Aorta (tissue), 5 donors: ENCODE measurements at places on chromosomes 3 and 15. TPM values are rescaled to one million over a fixed set of nuclear protein-coding genes. Genes with fewer than 3 reads are reported as not detected.

Gene CLRN1
- not detected for total RNA-seq

GRCh38 chr3:171788546-171789351 lies 21.5 kb downstream of the PLD1 start:
- no peaks in the 10 kb centered on the region for H3K27me3 ChIP-seq
- no peak for DNase-seq
- H3K27ac ChIP-seq, result no peak overlapping the region
- H3K4me3 ChIP-seq, result no peak overlapping the region
- no peaks in the 10 kb centered on the region for H3K4me1 ChIP-seq

DNA sequence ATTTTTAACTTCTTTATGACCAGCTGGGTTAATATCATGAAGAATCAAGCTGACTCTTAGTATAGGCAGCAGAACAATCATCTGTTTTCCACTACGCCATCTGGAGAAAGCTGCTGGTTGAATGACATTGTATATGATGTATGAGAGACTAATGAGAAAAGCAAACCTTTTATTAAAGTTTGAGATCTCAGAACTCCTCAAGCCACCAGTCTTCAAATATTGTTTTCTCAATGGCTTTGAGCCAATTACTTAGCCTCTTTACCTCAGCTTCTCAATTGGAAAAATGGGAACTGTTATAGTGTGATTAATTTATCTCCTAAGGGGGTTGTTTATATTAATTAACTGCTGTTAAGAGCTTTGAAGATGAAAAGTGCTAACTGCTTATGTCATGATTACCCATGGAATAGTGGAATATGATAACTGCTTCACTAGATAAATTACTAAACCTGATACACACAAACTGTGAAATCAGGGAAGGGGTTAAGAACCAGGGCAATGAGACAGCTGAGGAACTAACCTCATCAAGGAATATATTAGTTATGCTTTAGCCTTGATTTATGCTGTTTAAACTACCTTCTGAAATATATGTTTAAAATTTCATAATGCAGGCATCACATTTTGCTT lies 330.1 kb downstream of the SOX2 start:
- H3K27ac ChIP-seq, result no peak overlapping the region
- H3K36me3 ChIP-seq, result no peaks in the 10 kb centered on the region
- no peak for DNase-seq

DNA sequence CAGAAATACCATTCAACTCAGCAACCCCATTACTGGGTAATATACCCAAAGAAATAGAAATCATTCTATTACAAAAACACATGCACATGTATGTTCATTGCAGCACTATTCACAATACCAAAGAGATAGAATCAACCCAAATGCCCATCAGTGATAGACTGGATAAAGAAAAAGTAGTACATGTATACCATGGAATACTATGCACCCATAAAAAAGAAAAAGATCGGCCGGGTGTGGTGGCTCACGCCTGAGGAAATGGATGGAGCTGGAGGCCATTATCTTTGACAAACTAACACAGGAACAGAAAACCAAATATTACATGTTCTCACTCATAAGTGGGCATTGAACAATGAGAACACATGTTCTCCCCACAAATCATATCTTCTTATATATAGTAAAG lies 75.7 kb upstream of the TNFSF10 start:
- H3K27ac ChIP-seq, result no peak overlapping the region
- H3K27me3 ChIP-seq, result no peaks in the 10 kb centered on the region
- no peak overlapping the region for H3K4me3 ChIP-seq
- H3K36me3 ChIP-seq, result no peaks in the 10 kb centered on the region
- no peaks in the 10 kb centered on the region for H3K4me1 ChIP-seq

- peak; percentile 49 for DNase-seq
- H3K4me3 ChIP-seq, result no peak overlapping the region
Measured at GRCh38 chr3:22474706-22475445, 723.9 kb upstream of the ZNF385D start.

DNA sequence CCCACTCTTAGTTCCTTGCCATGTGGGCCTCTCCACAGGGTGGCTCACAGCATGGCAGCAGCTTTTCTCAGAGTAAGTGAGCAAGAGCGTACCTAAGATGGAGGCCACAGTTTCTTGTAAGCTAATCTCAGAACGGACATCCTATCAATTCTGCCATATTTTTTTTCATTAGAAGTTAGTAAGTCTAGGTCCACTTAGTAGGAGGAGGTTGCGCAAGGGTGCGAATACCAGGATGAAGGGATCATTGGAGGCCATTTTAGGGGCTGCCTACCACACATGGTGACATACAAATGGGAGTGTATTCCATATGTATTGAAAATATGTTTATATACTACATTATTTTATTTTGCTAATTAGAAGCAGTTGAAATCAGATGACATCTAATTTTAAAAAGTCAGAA lies 31.5 kb downstream of the NR1D2 start:
- peaks cover 3% of the 10 kb centered on the region for H3K36me3 ChIP-seq
- no peaks in the 10 kb centered on the region for H3K4me1 ChIP-seq
- H3K27ac ChIP-seq, result no peak overlapping the region
- H3K4me3 ChIP-seq, result no peak overlapping the region
- DNase-seq, result no peak
- H3K27me3 ChIP-seq, result no peaks in the 10 kb centered on the region

DNA sequence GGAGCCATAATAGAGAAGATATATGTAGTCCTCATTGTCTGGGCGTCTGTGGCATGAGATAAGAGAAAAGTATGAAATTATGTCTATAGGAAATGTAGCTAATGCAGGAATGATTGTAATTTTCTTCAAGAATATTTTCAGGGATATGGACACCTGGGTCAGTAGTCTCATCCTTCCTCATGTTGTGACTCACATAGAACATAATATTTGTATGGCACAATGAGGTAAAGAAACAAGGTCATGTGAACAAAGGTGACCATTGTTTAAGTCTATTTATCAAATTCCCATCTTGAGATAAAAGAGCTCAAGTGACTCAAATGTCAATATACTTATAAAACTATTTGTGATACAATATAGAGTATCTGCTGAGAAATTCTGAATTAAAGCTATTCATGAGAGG lies 345.5 kb upstream of the ROBO1 start:
- H3K4me3 ChIP-seq, result no peak overlapping the region
- H3K36me3 ChIP-seq, result no peaks in the 10 kb centered on the region
- no peak overlapping the region for H3K27ac ChIP-seq
- no peaks in the 10 kb centered on the region for H3K4me1 ChIP-seq
- no peaks in the 10 kb centered on the region for H3K27me3 ChIP-seq

DNA sequence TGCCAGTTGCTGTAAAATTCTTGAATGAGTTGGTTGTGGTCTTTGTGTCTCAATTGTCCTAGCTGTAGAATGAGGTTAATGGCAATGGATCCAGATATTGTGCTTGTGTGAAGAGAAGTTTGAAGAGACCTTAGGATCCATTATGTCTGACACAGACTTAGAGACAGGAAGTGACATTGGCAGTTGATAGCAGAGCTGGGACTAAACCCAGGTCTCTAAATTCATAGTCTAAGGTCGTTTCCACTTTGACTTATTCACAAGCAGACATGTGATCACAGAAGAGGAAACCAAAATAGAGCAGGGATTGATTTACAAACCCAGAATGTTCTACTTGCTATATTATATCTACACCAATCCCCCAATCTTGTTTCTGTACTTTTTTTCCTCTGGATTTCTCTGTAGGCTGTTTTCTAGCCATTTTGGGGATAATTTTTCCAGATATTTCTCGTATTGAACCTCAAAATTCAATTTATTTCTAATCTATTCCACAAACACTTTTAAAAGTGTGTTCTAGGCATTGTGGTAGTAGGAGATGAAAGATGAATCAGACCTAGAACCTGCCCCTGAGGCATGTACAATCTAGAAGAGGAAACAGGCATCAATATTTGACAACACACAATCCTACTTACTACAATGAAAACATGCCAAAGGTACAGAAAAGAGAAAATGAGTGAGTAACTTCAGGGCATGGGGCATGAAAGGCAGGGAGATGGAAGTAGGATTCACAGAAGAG lies 123.3 kb downstream of the NFKBIZ start:
- H3K27me3 ChIP-seq, result no peaks in the 10 kb centered on the region
- no peak overlapping the region for H3K27ac ChIP-seq
- H3K4me1 ChIP-seq, result no peaks in the 10 kb centered on the region
- no peak for DNase-seq

- H3K36me3 ChIP-seq, result no peaks in the 10 kb centered on the region
- no peak overlapping the region for H3K4me3 ChIP-seq
- no peak for DNase-seq
- H3K27ac ChIP-seq, result no peak overlapping the region
- peaks cover 2% of the 10 kb centered on the region for H3K4me1 ChIP-seq
- no peaks in the 10 kb centered on the region for H3K27me3 ChIP-seq
Measured at GRCh38 chr15:74319596-74320351, 47.7 kb downstream of the CYP11A1 start.

Gene FANCD2
- 1.9 TPM for total RNA-seq

Gene ISLR
- total RNA-seq, result 102 TPM

DNA sequence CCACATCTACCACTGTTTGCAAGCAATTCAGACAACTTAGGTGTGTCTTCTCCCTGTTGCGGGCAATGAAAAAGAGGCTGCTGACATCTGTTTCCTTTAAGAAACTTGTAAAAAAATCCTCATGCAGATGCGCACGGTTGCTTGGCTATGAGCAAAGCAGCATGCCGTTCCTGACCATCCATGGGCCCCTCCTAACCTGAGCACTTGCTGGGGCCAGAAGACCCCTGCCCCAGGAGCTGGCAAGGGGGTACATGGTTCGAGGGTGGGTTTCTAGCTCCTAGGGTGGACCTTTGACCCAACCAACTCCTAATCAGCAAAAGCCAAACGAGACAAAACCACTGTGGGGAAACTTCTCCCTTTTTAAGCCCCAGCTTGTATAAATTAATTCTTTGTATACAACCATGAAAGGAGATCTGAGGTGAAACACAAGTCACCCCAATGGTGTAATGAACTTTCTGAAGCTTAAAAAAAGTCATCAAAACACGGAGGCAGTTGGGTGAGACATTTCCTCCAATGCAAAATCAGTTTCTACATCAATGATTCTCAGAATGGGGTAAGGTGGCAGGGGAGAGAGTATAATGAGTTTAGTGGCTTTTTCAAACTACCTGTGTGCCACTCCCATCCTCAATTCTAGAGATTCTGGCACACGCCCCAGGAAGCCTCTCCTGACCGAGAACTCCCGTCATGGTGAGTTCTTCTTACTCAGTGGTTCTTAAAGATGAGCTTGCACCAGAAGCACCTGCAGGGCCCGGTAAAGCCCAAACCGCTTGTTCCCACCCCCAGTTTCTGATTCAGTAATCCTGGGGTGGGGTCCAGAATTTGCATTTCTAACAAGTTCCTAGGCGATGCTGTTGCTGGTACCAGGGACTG lies 44.1 kb downstream of the CPN2 start:
- no peaks in the 10 kb centered on the region for H3K36me3 ChIP-seq
- H3K4me1 ChIP-seq, result no peaks in the 10 kb centered on the region
- no peak for DNase-seq
- no peaks in the 10 kb centered on the region for H3K27me3 ChIP-seq

Gene RLBP1
- total RNA-seq, result not detected

DNA sequence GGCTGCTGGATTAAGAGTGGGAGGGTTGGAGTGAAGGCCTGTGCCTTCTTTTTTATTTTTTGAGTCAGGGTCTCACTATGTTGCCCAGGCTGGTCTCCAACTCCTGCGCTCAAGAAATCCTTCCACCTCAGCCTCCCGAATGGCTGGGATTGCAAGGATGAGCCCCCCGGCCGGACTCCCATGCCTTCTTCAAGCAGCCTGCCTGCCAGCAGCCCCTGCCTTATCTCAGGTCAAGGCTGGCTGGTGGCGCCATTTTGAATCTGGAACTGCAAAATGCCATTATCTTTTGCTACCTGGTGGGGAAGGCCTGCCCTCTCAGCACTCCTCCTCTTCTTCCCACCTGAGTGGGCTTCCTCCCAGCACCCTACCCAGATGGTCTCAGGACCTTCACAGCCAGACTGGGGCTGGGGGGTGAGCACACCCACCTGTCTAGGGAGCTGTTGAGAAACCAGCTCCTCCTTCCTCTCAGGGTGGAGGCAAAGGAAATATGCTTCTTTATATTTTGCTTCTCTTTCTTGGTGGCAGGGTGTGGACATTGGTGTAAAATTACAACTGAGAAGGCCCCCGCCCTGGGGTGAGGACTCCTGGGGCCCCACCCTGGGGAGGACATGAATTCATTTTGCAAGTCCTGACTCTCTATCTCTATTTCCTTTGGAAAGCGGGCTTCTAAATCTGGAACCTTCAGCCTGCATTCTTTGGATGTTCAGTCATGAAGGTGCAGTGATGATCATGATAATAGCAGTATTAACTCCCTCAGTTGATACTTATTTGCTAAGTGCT lies 7.7 kb upstream of the FLNB start:
- H3K27ac ChIP-seq, result no peak overlapping the region
- no peak for DNase-seq
- no peak overlapping the region for H3K4me3 ChIP-seq
- H3K27me3 ChIP-seq, result no peaks in the 10 kb centered on the region

DNA sequence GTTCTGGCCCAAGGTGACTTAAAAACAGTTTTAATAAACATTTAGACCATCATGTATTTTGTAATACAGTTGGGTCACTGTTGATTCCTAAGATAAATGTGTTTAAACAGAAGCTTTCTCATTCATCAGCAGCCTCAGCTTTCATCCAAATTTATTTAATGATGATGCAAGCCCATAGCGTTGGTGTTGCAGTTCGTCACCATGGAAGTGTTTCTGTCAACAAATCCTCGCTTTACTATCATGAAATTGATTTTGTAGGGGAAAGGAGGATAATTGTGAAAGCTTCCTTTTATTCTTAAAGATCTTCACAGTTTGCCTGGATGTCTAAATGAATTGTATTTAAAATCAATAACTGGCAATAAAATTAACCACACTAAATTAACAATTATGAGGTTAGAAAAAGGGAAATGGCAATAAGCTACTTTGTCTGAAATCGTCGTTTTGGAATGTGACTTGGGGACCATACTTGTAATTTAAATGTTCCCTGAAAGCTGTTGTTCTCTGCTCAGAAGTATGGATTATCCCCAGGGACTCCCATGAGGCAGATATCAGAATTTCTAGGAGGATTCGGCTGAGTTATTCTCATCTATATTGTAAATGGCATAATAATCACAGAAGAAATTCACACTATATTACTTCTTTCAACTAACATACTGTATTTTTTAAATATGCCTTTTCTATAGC lies 29.0 kb downstream of the CMSS1 start:
- H3K4me3 ChIP-seq, result no peak overlapping the region
- peaks cover 3% of the 10 kb centered on the region for H3K4me1 ChIP-seq
- DNase-seq, result no peak
- no peak overlapping the region for H3K27ac ChIP-seq

DNA sequence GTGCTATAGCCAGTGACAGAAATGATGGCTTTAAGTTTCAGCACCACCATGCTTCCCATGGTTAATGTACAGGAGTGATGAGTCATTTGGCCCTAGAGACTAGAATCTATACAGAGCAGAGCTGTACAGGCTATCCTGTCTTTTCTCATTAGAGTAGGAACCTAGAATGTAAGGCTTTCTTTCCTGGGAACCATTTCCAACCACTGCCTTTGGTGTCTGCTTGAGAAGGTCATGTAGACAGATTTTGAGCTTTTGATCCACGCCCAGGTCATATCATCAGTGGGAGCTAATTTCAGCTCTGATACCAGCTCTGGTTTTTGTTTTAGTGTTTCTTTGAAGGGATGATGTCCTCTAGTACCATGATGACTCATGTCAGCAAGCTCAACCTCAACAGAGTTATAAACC lies 543.1 kb downstream of the NTRK3 start:
- H3K36me3 ChIP-seq, result no peaks in the 10 kb centered on the region
- no peaks in the 10 kb centered on the region for H3K27me3 ChIP-seq
- no peak overlapping the region for H3K4me3 ChIP-seq
- no peaks in the 10 kb centered on the region for H3K4me1 ChIP-seq

GRCh38 chr15:69012761-69013364 lies 1.6 kb upstream of the NOX5 start:
- H3K4me1 ChIP-seq, result no peaks in the 10 kb centered on the region
- no peak for DNase-seq
- H3K4me3 ChIP-seq, result no peak overlapping the region
- no peak overlapping the region for H3K27ac ChIP-seq
